ENCODE measurements at places on chromosomes 3 and 15. TPM values are rescaled to one million over a fixed set of nuclear protein-coding genes. Genes with fewer than 3 reads are reported as not detected.

LDHAL6B gene
- total RNA-seq: not detected

EOMES gene
- 0.69 TPM for total RNA-seq

GRCh38 chr3:41652931-41653330, 309.0 kb downstream of the ULK4 start:
- no peak for DNase-seq

DNA sequence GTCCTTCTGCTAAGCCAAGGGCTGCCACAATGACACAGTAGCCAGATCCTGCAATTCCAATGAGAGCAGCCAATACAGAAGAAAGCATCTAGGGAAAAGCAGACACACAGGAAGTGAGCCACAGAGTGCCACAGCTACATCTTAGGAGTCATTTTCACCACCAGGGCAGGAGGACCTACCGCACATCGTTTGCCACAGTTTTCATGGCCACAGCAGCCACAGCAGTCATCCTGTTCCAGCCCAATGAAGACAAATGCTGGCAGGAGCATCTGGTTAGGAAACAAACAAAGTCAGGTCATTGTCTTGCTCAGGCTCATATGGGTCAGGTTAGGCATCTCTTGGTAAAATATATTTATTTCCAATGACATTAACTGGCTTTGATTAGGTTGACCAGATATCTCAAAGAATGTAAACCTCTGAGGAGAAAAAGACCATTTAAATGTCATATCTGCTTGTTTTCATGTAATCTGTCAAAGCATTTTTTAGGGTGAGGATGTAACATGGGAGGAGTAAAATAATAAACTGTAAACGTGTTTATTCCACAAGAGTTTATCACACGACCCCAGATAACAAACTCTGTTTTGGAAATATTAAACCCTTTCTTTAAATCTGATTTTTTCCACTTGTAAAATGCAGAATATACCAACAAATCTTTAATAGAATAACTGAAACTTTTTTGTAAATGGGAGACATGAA, 1.8 kb downstream of the TM4SF1 start:
- DNase-seq: no peak

DNA sequence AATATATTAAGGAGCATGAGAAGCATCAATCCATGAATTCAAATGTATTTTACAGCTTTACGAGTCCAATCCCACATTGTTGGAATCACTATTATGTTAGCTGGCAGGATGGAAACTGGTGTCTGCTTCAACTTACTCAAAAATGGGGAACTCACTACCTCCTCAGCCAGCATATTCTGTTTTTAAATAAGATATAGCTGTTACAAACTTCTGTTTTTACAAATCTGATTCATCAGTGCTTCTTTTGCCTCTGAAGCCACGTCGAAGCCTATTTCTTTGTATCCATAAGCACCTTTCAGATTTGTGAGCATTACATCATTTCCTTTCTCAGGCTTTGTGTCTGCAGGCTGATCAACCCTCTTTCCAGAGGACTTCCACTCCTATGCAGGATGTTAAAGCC, 105.9 kb downstream of the TPRG1 start:
- DNase-seq: no peak

CD200R1 gene
- 4.0 TPM for total RNA-seq

DNA sequence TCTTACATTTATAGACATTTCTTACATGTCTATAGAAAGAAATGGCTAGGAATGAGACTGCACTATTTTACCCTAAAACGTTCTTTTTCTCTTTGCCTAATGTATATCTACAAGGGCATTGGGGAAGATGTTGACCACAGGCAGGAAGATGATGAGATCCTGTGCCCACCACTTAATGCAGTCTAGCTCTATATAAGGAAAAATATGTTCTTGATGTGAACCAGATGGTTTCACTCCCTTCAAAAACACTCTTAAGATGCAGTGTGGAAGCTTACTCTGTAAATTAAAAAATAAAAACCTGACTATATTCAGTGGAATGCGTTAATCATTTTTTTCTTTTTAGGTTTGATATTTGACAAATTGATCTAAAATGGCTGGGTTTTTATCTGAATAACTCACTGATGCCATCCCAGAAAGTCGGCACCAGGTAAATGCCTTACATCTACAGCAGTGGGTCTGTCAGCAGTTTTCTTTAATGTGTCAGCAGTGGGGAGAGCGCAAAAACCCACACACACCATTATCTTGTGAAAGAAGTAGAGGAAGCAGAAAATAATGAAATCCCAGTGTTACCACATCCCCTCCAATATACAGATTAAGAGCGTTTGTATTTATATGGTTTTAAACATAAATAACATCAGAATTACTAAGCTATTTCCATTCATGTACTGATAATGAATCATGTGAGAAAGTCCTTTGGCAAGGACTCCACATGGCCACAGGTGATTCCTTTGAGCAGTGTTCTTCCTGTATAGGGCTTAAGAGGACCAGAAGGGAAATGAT, 10.1 kb downstream of the AGTR1 start:
- DNase-seq: no peak

- no peak for DNase-seq
Measured at GRCh38 chr3:158105710-158106253, 438 bp downstream of the SHOX2 start.

GUCA1C gene
- not detected for total RNA-seq

DNA sequence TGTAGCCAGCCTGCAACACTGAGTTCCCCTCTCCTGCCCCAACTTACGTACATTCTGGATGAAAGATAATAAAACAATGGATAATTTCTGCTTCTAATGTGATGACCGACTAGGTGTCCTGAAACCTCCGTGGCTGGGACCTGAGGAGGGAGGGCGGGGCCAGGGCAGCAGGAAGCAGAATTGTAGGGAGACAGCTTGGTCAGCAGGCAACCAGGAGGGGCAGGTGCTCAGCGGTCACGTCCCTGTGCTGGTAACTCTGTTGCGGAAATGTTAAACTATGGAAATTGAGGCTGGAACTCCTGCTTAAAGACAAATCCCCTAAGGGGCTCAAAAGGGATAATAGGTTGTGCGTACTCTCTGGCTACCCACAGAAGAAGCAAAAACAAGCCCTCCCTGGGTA, 30.4 kb downstream of the SLC6A20 start:
- DNase-seq: no peak

ABHD6 gene
- 1.9 TPM for total RNA-seq

DNA sequence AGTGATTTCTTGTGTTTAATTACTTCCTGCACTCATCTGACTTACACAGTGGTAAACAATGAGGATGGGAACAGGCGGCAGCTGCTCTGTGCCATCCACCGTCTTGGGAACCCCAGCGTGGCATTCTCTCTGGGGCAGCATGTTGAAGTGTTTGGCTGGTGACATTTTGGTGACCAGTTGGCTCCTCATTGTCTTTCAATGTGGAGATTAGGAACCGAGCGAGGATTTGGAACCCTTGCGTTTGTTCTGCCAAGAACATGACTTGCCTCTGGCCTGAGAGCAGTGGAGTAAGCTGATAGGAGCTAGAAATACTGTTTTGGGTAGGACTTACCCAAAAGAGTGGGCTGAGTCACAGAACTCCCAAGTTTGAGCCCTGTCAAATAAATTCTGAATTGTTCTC, 88.8 kb downstream of the IGF1R start:
- DNase-seq: no peak

PTH1R gene
- total RNA-seq: not detected

DNA sequence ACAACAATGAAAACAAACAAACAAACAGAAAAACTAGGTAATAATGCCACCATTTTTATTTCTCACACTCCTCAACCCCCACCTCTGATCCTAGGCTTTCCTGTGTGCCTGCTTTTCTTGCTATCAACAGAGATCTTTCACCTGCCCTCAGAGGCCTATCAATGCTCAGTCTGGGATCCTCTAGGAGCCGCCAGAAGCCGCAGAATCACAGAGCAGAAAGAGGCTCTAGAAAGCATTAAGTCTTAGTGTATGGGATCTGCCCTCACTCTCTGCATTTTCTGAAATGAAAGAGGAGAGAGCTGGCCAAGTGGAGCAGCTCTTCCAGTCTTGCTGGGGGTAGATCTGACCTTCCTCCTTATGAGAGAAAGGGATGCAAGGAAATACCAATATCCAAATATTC, 306.8 kb downstream of the TUSC7 start:
- no peak for DNase-seq
